ENCODE measurements at places on chromosomes 7 and 10. TPM values are rescaled to one million over a fixed set of nuclear protein-coding genes. Genes with fewer than 3 reads are reported as not detected.

Gene BHLHA15
- not detected for total RNA-seq

Gene SEMA4G
- 2.3 TPM for total RNA-seq

Gene UCN3
- not detected for total RNA-seq

Gene ABCA13
- total RNA-seq, result 2.5 TPM

Gene CALN1
- not detected for total RNA-seq

Data from smooth muscle cell of trachea (primary cell).